ENCODE measurements at places on chromosomes 4 and X. TPM values are rescaled to one million over a fixed set of nuclear protein-coding genes. Genes with fewer than 3 reads are reported as not detected.

Gene PLK4
- 71.7 TPM for total RNA-seq

Gene TMPRSS11D
- not detected for total RNA-seq

Gene NALF2
- total RNA-seq: 0.51 TPM

Gene LINC00632
- 0.17 TPM for total RNA-seq

Gene ZCCHC12
- not detected for total RNA-seq

Gene DCHS2
- total RNA-seq: 0.15 TPM

Gene NXF2
- 1.9 TPM for total RNA-seq

Gene RPS6KA3
- 39.5 TPM for total RNA-seq

GRCh38 chr4:22881411-22881810, 188.7 kb downstream of the GBA3 start:
- no peak for DNase-seq

- DNase-seq: peak; percentile 25
Observed at GRCh38 chr4:86497980-86498862, 95.9 kb upstream of the PTPN13 start.

- no peak for DNase-seq
Observed at GRCh38 chrX:95290455-95290854, 1394.2 kb upstream of the DIAPH2 start.

GRCh38 chrX:2224161-2224560, 276.6 kb downstream of the DHRSX start:
- DNase-seq: no peak

GRCh38 chr4:20629186-20630106, 70.8 kb upstream of the PACRGL start:
- DNase-seq: no peak

DNA sequence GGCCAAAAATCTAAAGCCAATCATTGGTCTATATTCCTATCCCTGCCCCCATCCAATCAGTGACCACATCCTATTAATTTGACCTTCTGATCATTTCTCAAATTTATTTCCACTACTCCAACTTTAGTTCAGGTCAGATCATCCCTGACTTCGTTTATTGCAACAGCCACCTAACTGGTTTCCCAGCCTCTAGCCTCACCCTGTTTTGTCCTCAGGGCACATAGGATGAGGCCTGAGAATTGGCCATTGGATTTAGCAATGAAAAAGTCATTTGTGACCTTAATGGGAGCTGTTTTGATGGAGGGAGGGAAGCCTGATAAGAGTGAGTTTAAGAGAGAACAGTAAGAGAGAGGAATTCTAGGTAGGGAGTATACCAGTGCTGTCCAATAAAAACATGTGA, 155.0 kb downstream of the AMMECR1 start:
- no peak for DNase-seq

- DNase-seq: no peak
Observed at GRCh38 chr4:53562409-53562808, 28.9 kb downstream of the LNX1 start.

GRCh38 chrX:55759478-55759877, 41.9 kb downstream of the RRAGB start:
- no peak for DNase-seq

DNA sequence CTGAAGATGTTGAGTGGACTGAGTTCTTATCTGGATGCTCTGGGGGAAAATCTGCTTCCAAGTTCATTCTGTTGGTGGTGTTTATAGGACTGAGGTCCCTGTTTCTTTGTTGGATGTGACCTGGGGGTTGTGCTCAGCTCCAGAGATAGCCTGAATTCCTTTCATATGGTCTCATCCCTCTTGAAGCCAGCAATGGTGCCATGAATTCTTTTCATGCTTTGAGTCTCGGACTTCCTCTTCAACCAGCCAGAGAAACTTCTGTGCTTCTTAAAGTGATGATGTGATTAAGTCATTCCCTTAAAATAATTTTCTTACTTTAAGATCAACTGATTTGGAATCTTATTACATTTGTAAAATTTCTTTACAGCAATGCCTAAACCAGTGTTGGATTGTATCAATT, 233.8 kb upstream of the UGT8 start:
- peak; percentile 33 for DNase-seq

DNA sequence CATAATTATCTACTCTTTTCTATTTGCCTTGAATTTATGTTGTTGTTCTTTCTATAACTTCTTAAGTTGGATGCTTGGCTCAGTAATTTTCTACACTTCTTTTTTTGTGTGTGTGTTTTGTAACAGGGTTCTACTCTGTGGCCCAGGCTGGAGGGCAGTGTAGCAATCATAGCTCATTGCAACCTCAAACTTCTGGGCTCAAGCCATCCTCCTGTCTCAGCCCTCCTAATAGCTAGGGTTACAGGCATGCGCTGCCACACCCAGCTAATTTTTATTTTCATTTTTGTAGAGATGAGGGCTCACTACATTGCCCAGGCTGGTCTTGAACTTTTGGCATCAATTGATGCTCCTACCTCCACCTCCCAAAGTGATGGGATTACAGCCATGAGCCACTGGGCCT, 20.7 kb upstream of the UCHL1 start:
- DNase-seq: no peak

- DNase-seq: no peak
Observed at GRCh38 chrX:16930392-16930791, 16.1 kb upstream of the REPS2 start.

DNA sequence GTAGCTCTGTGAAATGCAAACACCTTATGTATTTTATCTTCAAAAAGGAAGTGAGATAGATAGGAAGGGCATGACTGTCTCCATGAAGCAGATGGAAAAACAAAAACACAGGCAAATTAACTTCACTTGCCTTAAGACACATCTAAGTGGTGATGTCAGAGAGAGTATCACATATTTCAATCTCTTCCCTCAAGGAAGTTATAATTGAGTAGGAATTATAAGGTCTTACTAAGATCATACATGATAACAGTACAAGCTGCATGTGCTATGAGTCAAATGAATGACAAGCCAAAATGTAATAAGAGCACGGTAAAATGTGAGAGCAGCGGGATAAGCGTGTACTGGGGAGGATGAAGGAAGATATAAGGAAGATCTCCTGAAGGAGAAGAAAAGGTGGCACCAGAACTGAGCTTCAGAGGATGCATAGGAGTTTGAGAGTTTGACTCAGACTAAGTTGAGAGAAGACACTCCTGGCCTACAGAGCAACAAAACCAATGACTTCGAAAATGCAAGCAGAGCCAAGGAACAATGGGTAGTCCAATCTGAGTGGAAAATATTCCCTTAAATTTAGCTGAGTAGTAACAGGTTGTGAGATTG, 43.3 kb upstream of the GALNT7 start:
- DNase-seq: no peak

DNA sequence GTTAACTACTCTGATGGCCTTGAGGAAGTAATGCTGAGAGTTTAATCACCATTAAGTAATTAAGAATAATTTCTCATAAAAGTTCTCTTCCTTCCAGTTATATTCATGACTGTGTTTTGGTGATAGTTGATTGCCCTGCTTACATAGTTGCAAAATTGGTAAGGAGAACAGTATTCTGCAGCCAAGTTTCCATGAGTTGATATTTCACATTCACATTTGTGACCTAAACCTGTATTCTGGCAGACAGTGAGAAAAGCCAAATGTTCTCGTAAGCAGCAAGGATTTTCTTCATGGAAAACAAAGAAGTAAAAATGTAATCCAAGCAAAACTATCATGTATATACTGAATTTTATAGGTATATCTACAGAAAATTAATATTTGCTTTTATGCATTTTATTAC, 187.8 kb upstream of the NUDT6 start:
- no peak for DNase-seq

DNA sequence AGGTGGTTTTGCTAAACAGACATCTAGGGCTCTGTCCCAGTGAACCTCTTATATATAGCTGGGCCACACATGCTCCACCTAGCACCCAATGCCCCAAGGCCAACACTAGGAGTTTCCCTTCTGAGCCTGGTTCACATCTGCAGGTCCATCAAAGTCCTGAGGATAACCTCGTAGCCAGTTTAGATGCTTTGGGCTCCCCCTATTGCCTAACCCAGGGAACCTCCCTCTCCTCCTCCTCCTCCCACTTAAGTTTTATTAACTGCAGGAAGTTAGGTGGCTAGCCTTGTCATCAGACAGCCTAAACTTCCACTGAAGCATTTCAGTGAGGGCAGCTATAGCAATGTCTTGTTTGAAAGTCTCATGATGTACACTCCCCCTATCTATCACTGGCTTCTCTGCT, 88.0 kb downstream of the GUCY2F start:
- DNase-seq: no peak

DNA sequence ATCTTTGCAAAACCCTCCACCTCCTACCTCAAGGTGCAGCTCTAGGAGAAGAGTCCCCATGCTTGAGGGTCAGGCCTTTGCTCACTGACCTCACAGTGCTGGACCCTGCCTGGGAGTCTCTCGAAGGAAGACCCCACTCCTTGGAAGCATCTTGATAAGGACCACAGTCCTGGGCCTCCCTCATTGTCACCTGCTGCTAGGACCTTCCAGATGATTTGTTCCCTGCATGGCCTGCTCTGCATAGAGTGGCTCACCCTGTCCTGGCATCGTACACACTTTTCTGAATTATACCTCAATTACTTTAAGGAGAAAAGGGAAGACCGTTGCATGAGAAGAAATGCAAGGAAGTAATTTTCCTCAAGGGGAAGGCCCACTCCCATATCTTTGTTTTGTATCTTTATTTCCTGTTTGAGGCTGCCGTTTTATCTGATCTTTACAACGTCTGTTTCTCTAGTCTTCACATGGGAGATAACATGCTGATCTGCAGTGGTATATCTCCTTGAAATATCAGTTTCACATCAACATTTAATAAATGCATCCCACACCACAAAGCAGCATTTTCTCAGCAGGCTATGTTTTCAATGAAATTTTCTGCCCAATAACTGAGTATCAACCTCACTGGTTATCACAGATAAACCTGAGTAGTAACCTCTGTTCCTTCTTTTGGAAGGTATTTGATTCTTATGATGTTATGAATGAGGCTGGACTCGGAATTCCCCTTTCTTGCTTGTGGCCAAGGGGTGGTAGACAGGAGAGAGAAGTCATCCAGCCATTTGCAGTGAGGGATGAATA, 15.0 kb upstream of the AKAP17A start:
- no peak for DNase-seq

DNA sequence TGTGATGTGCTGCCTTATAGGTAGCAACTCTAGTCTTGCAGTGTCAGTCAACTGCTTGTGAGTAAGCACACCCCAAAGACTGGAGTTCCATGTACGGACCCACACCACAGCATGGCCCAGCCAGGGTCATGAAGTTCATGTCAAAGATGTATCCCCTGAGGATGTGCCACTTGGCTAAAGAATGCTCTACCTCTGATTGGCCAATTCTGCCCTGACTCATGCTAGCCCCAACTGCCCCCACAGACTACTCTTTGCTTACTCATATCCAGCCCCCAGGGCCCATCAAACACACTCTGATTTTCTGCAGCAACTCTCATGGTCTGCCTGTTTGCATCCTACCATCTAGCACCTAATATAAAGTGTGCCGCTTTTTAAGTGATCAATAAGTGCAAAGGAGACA, 62.5 kb downstream of the CHRDL1 start:
- DNase-seq: peak; percentile 11

GRCh38 chr4:79048878-79049277, 109.6 kb upstream of the PAQR3 start:
- DNase-seq: no peak
